HCT116 (cell line): ENCODE measurements at places on chromosomes 5 and 9. TPM values are rescaled to one million over a fixed set of nuclear protein-coding genes. Genes with fewer than 3 reads are reported as not detected.

DNA sequence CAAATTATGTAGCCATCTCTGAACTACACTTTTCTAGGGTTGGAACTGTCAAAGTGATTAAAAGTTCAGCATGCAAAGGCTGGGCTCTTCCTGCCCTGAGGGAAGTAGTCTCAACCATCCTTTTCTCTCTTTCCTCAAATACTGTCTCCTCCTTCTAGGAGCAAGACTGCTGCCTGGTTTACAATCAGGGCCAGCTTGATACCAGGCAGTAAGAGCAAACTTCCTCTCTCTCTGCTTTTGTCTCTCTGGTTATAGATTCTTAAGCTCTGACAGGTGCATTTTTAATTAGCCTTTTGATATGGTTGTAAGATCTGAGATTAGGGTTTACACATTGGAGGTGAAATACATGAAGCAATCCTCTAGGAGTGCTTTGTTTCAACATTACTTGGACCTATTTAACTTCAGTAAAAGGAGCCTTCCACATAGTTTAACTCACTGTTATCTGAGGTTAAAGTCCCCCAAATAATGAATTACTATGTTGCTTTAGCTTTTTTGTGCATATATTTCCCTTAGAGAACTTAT is 436.1 kb downstream of the SPATA31D1 start:
- DNase-seq: no peak

GRCh38 chr9:128002959-128003358 is 22.2 kb upstream of the EEIG1 start:
- DNase-seq: no peak

- no peak for DNase-seq
These were observed 184.4 kb upstream of the CCNG1 start for GRCh38 chr5:163252950-163253349.

GRCh38 chr5:156147261-156147943 is 179.6 kb upstream of the SGCD start:
- no peak for DNase-seq

GRCh38 chr5:135398160-135398854 is 724 bp downstream of the MACROH2A1 start:
- DNase-seq: peak; percentile 13

- no peak for DNase-seq
These were observed 92.4 kb upstream of the CAST start for GRCh38 chr5:96569770-96570169.

- DNase-seq: no peak
These were observed 91.3 kb upstream of the NFIB start for GRCh38 chr9:14405176-14405706.

- DNase-seq: no peak
These were observed 986 bp downstream of the PLPP1 start for GRCh38 chr5:55533521-55534435.

DNA sequence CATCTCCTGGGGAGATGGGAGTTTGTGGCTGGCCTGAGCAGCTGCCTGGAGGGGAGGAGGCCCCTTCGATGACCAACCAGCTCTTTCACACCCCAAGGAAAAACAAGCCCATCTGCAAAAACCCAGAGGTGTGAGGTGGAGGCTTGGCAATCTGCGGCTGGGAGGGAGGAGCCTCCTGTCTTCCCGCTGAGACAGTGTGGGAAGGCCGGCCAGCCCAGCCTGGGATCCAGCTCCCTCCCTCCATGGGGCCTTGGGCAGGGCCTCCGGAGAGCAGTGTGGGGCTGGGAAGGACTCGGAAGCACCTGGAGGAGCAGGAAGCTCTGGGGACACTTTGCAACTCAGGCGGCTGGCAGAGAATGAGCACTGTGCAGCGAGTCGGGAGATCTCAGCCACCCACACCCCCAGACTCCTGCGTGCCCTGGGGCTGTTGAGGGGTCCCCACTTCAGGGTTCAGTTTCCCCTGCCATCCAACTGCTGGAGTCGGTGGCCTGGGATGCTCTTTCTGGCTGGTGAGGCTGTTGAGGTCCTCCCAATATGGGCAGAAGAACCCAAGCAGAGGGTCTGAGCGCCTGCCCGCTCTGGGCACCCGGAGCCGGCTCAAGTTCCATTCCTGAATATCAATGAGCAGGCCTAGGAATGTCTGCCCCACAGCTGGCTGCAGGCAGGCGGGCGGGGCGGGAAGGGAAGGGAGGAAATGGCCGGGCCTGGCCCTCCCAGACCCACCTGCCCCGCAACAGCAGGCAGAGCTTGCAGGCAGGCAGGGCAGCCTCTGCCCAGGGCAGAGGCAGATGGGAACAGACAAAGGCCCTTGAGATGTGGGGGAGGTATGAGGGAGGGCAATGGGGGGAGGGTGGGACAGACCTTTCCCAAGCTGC is 101.1 kb downstream of the FGF18 start:
- DNase-seq: no peak

GRCh38 chr5:171771856-171772255 is 13.8 kb upstream of the SMIM23 start:
- DNase-seq: no peak

- no peak for DNase-seq
These were observed 121.8 kb downstream of the ZNF354C start for GRCh38 chr5:179181988-179182387.

DNA sequence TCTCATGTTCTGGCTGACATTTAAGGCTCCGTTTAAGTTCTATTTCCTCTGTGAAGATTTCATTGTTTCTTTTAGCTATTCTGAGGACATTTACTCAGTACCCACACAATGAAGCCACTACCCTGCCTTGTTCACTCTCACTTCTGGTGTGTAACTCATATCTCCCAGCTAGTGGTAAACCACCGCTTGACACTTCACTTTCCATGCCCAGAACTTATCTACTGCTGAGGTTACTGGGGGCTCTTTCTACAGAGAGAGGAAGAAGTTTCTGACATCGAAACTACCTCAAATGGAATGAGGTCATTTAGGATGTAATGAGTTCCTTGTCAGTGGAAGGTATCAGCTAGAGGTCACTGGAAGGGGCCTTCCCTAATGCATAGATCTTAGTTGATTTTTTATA is 501.5 kb downstream of the DMAC1 start:
- no peak for DNase-seq

GRCh38 chr5:81156732-81157131 is 76.4 kb upstream of the CKMT2 start:
- no peak for DNase-seq

DNA sequence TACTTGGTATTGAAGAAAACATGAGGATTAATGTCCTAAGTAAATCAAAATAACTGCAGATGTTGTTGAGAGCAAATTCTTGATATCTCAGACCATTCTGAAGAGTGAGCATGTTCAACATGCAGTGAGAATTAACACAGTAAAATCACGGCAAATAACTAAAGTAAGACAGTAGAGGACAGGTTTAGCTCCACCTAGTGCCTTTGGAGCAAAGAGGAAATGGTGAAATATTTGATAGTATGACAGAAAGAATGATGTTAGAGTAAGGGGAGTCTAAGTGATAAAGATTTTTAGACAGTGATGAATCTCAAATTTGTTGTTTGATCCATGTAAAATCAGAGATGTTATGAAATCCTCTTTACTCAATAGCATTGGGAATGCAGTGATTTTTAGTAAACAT is 424.2 kb downstream of the TMEM161B start:
- peak; percentile 4 for DNase-seq

- no peak for DNase-seq
These were observed 2.0 kb upstream of the ZNF462 start for GRCh38 chr9:106860721-106861639.

DNA sequence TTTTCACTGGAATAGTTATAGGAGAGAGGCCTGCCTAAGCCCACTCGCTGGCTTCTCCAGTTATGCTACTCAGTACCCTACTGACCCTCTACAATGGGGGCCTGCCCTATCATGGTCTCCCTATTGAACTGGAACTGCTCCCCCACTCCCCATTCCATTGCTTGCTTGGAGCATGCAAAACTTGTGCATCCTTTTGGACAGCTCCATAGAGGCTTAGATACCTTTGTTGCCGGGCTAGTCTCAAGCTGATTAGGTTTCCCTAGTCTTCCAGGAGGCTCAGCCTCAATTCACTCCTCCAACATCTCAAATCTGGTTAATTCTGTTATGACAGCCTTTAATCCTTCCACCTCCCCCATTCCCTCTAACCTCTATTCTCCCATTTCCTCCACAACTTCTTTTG is 39.9 kb downstream of the KIF24 start:
- DNase-seq: no peak

DNA sequence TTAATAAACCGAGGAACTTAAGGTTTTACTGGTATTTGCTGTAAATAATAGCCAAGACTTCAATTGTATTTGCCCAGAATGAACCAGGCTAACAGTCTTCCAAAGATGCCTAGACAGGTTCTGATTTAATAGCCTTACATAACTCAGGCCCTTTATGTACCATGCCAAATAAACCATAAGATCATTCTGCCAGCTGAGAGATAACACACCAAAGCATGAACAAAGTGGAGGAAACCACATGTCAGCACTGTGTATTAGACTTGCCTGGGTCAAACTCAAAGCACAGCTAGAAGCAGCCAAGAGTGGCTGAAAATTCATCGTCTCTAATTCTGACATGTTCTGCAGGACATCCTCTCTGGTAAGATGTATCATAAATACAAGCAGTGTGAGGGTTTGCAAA is 319.3 kb upstream of the ZNF608 start:
- no peak for DNase-seq

DNA sequence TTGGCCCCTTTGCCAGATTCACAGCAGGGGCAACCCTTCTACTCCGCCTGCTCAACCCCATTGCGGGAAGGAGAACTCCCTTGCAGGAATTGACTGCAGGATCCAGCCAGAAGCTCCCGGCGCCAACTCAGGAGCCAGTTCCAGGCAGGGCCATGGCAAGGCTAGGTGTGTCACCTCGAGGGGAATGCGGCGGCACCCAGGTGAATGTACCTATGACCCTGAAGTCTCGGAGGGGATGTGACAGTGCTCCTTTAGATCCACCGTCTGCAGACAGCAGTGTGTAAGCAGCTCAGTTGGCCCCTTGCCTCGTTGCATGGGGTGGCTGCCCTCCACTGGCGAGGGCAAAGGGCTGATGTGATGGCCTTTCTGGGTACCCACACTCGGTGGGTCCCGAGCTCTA is 606.6 kb downstream of the ELAVL2 start:
- no peak for DNase-seq

DNA sequence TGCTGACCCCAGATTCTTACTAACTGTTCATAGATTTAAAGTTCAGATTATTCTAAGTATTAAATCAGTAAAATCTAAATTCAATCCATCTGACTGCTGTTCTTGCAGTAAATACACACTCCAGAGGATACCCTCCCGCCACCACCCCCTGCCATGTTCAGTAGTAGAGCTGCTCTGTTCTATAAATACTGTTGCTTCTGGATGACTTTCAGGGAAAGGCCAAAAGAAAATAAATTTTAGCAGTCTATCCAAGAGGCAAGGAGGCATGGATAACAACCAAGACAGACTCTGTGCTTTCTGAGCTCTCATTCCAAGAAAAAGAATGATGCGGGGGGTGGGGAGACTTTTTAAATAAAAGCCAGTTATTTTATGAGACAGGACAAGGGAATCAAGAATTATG is 115.1 kb downstream of the ADAMTS6 start:
- no peak for DNase-seq

Gene CDK7
- 67.0 TPM for total RNA-seq

Gene IL11RA
- 10.6 TPM for total RNA-seq

Gene PCDHGA9
- total RNA-seq: 0.34 TPM

Gene LEAP2
- 1.2 TPM for total RNA-seq

Gene LCN12
- 4.2 TPM for total RNA-seq

Gene GLRA1
- not detected for total RNA-seq

Gene TSSK1B
- not detected for total RNA-seq

Gene CCL27
- total RNA-seq: 1.0 TPM

Gene PCDHGA4
- not detected for total RNA-seq

Gene GEMIN5
- total RNA-seq: 35.9 TPM

Gene TAF11L10
- not detected for total RNA-seq

Gene CDKN2B
- 9.8 TPM for total RNA-seq

Gene DPYSL3
- 17.2 TPM for total RNA-seq

Gene PCDHB13
- total RNA-seq: 0.22 TPM

Gene TAF11L5
- not detected for total RNA-seq
